Neuronal stem cell (in vitro differentiated cells): ENCODE measurements at places on chromosomes 1 and 21.

DNA sequence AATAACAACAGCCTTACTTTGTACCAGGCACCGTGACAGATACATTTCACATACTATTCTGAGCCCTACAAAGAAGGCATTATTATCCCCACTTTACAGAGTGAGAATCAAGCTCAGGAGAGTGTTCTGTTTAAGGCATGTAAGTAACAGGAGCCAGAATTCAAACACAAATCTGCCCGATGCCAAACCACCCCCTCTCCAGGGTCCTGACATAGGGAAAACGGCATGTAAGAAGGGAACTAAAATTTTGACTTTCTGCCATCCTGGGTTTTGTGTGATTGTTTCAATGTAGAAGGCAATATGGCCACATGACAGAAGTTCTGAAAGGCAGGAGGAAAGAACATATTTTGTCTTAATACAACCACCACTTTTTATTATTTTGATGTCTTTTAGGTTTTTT lies 5.5 kb downstream of the FUCA1 start:
- no peak for DNase-seq

- DNase-seq: no peak
These were observed 1.7 kb downstream of the S100B start for GRCh38 chr21:46603228-46603627.

DNA sequence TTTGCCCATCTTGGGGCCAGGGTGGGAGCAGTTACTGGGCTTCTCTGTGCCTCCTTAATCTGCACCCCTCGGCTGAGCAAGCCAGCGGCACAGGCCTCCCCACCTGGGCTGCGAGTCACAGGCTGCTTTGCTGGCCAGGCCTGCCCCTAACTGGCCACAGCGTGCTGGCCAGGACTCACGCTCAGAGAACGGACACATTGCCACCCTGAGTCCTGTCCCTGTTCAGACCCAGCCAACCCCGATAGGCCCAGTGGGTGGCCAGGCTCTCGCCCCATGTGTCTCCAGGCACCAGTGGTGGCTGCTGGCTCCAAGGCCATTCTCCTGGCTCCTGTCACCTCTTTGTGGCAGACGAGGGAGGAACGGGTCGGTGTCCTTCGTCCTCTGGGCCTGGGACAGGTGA lies 61.3 kb downstream of the MORN1 start:
- DNase-seq: no peak

- DNase-seq: no peak
These were observed 56.1 kb downstream of the NPHP4 start for GRCh38 chr1:5936126-5936525.

DNA sequence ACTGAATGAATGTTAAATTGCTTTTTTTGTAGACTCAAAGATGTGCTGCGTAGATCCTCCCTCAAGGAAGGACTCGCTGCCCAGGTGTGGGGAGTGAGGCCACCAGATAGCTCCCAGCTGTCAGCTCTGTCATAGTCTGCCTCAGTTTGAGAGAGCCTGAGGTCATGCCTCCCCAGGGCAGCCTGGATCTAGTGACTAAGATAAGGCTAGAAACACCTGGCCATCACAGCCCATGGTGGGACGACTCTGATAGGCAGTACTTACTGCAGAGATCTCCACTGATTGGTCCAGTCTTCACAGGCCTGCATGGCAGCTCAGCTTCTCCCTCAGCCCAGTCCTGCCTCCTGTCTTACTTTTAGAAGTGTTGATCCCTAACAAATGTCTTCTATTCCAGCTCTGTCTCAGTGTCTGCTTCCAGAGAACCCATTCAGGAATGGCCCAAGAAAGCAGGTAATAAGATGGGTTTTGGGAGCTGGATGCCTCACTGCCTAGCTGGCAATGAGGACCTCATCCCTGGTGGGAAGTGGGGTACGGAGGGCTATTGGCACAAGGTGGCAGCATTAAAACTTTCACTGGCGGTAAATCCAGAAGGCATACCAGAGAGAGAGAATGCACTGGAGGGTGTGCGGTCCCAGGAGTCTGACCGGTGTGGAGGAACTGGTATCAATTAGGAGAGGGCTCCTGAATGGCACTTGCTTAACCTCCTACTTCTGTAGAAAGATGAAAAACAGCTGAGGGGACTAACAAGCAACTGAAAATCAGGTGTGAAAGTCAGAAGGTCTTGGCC lies 55.3 kb upstream of the GPR37L1 start:
- DNase-seq: no peak

DNA sequence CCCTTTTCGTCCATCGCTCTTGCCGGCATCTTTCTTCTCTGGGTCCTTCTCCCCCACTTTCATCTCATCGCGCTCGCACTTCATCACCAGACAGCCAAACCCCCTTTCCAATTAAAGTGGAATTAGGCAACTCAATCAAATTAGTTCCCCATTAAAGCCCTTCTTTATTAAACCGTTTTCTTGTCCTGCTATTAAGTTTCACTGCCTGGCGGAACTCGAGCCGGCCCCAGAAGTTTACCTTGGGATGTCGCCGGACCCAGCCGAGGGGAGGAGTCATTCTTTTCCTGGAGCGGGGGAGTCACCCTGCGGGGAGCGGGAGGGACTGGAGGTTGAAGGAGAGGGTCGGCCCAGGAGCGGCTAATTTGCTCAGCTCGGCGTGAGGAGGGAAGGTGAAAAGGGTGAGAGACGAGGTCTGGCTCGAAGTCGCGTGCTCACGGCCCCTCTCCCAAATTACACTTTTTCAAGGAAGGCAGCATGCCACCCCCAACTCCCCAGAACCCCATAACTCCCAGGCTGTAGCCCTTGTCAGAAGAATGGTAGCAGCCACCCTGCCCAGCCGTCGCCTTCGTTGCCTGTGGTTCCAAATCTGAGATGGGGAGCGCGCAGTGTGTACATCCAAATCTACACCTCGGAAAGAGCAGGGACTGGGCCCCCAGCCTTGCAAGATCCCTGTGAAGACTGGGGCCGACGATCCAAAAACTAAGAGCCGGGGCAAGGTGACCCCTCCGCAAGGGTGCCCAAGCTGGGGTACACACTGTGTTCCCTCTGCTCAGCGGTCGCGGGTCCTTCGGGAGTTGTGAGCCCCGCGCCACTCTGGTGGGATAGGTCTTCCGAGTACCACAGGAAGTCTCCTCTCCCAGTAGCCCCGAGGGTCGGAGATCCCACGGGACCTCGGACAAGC lies 6.4 kb downstream of the DMRTA2 start:
- no peak for DNase-seq

DNA sequence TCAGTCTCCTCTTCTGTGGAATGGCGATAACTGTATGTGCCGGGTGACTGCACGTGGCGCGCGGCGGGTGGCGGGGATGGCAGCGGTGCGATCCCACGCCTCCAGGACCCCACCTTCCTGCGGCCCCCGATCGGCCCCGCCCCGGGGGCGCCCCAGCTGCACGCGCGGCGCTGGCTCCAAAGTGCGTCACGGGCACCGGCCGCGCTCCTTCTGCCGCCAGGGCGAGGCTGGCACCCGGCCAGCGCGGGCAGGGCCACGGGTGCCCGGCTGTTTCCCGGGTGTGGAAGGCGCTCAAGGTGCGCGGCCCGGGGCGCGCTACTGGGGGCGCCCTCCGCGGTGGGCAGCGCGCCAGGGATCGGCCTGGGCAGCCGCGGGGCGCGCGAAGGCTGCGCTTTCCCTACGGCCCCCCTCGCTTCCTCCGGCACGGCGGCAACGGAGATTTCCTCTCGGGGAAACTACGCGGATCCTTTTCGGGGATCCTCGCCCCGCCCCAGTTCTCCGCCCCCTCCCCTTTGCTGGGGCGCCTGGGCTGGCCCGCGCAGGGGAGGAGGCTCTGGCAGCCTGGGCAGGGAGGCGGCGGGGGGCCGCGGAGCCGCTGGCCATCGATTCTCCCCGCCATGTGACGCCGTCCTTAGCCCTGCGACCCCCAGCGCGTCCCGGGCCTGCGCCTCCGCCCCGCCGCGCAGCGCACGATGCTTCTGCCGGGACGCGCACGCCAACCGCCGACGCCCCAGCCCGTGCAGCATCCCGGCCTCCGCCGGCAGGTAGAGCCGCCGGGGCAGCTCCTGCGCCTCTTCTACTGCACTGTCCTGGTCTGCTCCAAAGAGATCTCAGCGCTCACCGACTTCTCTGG lies at the start of gene EVA1C:
TSS of gene EVA1C (plus strand) at position 545 of the 853 bp plus-strand sequence. CDS start at position 693, 148 bp downstream.
- no peak for DNase-seq
